ENCODE measurements at places on chromosomes 7 and 10.

DNA sequence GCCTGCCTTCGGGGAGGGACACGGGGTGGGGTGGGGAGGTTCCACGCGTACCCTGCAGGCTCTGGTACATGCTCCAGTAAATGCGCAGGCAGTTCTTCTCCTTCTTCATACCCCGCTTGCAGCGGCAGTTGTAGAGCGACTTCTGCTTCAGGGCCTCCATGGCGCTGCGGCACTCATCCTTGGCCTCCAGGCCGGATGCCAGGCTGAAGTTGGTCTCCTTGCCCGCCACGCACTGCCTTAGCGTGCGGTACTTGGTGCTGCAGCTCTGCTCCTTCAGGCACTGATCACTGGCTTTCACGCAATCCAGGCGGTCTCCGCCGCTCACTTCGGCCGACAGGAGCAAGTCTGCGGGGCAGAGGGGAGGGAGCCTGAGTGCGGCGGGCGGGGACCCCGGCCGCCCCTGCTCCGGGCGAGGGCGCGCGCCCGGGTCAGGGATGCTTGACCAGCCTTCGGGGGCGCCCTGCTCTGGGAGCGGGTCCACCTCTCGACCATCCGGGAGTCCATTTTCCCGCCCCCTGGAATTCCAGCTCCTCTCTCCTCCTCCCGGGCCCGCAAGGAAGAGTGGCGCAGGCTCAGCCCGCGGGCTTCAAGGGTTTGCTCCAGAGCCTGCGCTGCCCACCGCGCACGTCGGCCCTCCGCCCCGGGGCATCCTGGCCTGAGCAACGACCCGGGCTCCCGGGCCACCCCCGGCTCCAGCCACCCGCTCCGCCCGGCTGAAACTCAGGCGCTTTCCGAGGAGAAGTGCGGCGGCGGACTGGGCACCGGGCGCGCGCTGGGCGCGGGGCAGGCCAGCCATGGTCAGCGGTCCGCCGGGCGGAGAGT lies 2.0 kb downstream of the GFRA1 start:
- H3K4me3 ChIP-seq, result no peak overlapping the region
- no peak overlapping the region for H3K27ac ChIP-seq
- DNase-seq, result no peak

DNA sequence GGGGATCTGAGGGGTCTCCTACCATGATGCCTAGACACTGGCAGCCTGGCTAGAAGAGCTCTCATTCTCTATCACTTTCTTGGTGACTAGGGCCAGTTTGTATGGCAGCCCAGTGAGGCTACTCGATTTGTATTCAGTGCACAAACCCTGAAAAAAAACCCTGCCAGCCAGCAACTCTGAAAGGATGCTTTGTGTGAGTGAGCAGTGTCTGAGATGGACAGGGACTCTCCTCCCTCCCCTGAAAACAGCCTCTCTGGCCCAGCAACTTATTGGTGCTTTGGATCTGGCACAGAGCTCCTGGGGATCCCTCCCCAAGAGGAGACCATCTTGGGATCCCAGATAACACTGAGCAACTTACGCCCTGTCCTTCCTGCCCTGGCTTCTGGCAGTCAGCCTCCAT lies 10.8 kb upstream of the LRRC4 start:
- H3K36me3 ChIP-seq, result peaks cover 3% of the 10 kb centered on the region
- no peak overlapping the region for H3K27ac ChIP-seq
- H3K27me3 ChIP-seq, result no peaks in the 10 kb centered on the region
- H3K4me3 ChIP-seq, result no peak overlapping the region
- DNase-seq, result no peak

- peaks cover 4% of the 10 kb centered on the region for H3K27me3 ChIP-seq
- no peak overlapping the region for H3K4me3 ChIP-seq
- H3K4me1 ChIP-seq, result peaks cover 3% of the 10 kb centered on the region
- no peaks in the 10 kb centered on the region for H3K36me3 ChIP-seq
Measured at GRCh38 chr7:21962677-21963076, 17.0 kb upstream of the CDCA7L start.

- H3K36me3 ChIP-seq, result no peaks in the 10 kb centered on the region
- H3K27ac ChIP-seq, result no peak overlapping the region
- no peak overlapping the region for H3K4me3 ChIP-seq
- H3K27me3 ChIP-seq, result no peaks in the 10 kb centered on the region
Measured at GRCh38 chr7:24227603-24228359, 56.2 kb upstream of the NPY start.

DNA sequence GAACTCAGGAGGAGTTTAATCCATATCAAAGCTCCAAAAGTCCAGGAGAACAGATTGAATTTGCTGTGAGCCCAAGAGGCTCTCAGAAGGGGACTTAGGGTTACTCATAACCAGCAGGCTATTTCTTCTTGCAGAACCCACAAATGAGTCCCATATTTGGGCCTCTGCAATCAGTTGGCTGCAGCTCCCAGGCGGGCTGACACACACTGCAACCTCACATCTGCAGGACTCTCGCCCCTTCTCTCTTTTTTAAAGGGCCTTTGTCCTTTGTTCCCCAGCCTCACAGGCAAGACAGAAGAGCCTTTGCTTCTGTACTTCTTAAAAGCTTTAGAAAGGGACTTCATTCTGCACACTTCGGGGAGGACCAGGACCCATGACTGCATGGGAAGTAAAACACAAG lies 26.7 kb downstream of the CREB3L2 start:
- H3K4me3 ChIP-seq, result no peak overlapping the region
- peaks cover 12% of the 10 kb centered on the region for H3K4me1 ChIP-seq
- H3K36me3 ChIP-seq, result no peaks in the 10 kb centered on the region
- H3K27me3 ChIP-seq, result no peaks in the 10 kb centered on the region
- no peak for DNase-seq
- H3K27ac ChIP-seq, result no peak overlapping the region

DNA sequence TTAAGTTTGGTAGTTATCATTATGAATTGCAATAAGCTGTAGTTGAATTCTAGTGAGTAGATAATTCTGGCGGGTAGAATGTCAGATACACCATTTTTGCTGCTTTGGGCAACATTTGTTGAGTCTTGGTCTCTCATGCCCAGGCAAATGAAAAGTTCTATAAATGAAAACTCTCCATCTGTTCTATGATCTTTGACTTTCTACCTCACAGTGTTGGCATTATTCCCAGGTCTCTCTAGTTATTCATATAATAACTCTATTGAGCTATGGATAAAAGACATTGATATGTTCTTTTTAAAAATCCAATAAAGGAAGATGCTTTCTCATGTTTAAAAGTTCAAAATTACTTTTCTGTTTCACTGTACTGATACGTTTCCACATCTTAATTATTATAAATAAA lies 415.3 kb upstream of the SEMA3D start:
- DNase-seq, result no peak
- peaks cover 9% of the 10 kb centered on the region for H3K4me1 ChIP-seq
- H3K27ac ChIP-seq, result no peak overlapping the region

DNA sequence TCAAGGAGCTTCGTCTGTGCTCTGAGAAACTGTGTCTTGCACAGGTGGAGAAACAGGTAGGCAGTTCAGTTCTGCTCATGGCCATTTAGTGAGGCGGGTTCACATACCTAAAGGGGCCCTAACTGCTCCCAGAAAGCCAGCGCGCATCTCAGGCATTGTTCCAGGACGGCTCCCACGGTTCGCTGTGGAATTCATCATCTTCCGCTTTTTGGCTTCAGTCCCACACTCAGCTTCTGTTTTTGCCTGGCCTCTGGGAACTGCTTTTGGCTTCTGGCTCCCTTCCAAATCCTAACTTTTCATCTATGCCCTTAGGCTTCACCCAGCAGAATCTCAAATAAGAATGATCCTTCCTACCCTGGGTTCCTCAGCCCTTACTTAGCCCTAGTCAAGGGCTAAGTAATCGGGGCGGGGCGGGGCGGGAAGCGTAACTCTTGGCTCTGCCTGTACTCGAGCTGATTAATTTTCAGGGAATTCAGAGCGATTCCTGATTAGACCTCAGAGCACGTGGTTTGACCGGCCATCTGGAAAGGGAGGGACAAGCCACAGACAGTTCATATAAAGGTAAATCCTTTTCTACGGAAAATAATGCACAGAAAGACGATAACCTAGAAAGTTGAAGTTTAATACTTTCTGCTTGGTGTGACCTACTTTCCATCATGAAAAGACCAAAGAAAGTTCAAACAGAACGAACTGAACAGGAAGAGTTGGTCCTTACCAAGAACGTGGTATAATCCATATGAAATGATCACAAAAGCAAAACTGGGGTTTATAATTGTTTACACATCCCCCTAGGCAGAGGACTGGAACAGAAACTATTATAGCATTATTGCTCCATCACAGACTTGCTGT lies 105.7 kb downstream of the ST8SIA6 start:
- no peaks in the 10 kb centered on the region for H3K36me3 ChIP-seq
- peak; percentile 48 for DNase-seq
- no peaks in the 10 kb centered on the region for H3K27me3 ChIP-seq
- H3K4me1 ChIP-seq, result peaks cover 2% of the 10 kb centered on the region
- H3K27ac ChIP-seq, result no peak overlapping the region

DNA sequence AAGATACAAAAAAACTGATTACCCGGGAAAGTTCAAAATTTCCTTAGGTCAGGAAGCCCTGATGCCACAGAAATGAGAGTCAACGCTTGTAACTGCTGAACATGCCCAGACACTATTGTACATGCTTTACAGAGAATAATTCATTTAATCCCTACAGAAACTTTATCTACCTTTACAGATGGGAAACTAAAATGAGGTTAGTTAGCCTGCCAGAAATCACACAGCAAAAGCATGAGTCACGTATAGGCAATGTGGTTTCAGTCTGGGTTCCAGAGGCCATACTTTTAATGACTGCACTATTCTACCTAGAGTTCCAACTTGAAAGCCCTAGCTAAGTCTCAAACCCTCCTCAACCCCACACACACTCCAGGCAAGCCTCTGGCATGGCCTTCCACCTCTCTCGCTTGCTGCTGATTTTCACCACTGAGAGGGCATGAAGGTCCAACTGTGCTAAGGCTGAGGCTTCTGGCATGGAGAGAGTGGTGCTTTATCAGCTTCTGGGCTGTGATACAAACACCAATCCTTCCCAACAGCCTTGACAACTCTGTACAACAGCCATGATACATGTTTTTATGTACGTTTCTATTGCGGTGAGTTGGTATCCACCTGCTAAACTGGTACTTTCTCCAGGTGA lies 1011.2 kb upstream of the GHITM start:
- H3K27ac ChIP-seq, result no peak overlapping the region
- no peaks in the 10 kb centered on the region for H3K4me1 ChIP-seq
- no peak for DNase-seq
- H3K4me3 ChIP-seq, result no peak overlapping the region

GRCh38 chr7:127438836-127439235 lies 46.3 kb upstream of the ZNF800 start:
- no peak for DNase-seq
- no peak overlapping the region for H3K4me3 ChIP-seq
- H3K4me1 ChIP-seq, result peaks cover 12% of the 10 kb centered on the region
- H3K36me3 ChIP-seq, result no peaks in the 10 kb centered on the region
- H3K27ac ChIP-seq, result no peak overlapping the region
- no peaks in the 10 kb centered on the region for H3K27me3 ChIP-seq

DNA sequence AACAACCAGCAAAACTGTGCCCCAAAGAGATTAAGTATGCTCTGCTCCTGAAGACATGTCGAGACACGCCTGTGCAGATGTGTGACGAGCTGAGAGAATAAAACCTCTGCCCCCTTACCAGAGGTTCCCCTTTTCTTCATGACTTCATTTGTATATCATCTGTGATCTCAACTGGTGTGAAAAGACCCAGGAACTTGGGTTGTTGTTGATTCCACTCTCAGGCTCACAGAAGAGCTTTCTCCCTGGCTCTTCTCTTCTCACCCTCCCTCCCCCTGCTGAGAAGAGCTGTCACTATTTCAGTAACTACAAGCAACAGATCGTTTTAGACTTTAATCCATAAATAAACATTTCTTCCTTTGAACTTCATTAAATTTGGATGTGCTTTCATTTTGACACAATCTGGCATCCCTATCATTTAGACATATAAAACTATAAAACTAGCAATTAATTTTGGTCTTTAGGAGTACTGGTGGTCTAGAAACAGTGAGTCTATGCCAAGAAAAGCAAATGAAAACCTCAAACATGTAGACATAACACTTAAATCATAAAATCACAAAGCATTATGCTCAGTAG lies 179.3 kb upstream of the FZD8 start:
- H3K4me1 ChIP-seq, result peaks cover 24% of the 10 kb centered on the region
- peak overlapping the region; percentile 11 for H3K27ac ChIP-seq
- H3K36me3 ChIP-seq, result no peaks in the 10 kb centered on the region
- no peaks in the 10 kb centered on the region for H3K27me3 ChIP-seq
- peak; percentile 48 for DNase-seq
- H3K4me3 ChIP-seq, result no peak overlapping the region

DNA sequence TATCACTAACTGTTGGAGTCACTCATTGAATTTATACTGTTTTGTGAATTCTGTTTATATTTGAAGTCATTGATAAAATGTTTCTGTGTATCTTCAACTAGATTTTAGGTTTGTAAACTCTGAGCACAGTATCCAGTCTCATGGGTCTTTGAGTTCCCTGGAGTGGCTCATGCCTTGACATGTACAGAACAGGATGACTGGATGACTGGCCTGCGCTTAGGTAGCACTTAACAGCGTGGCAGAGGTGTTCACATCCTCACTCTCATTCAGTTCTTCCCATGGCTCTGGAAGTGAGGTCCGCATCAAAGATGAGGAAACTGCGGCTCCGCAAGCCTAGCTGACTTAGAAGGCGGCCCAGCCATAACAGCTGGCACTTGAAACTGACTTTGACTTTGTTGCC lies 576.9 kb downstream of the SUGCT start:
- DNase-seq, result no peak
- H3K36me3 ChIP-seq, result no peaks in the 10 kb centered on the region

- DNase-seq, result peak; percentile 64
- H3K27me3 ChIP-seq, result no peaks in the 10 kb centered on the region
- no peak overlapping the region for H3K4me3 ChIP-seq
- H3K4me1 ChIP-seq, result peaks cover 37% of the 10 kb centered on the region
- peak overlapping the region; percentile 78 for H3K27ac ChIP-seq
Measured at GRCh38 chr10:16887565-16887964, 70.3 kb upstream of the RSU1 start.

DNA sequence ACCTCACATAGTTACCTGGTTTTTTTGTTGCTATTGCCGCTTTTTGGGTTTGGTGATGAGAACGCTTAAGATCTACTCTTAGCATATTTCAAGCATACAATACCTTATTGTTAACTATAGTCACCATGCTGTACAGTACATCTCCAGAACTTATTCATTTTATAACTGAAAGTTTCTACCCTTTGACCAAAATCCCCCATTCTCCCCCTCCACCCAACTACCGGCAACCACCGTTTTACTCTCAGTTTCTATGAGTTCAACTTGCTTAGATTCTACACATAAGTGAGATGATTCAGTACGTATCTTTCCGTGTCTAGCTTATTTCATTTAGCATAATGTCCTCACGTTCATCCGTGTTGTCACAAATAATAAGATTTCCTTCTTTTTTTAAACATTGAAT lies 86.7 kb upstream of the IL6 start:
- H3K36me3 ChIP-seq, result no peaks in the 10 kb centered on the region
- no peak for DNase-seq
- H3K4me3 ChIP-seq, result no peak overlapping the region
- H3K27ac ChIP-seq, result no peak overlapping the region
- H3K27me3 ChIP-seq, result no peaks in the 10 kb centered on the region

- no peak overlapping the region for H3K4me3 ChIP-seq
- no peaks in the 10 kb centered on the region for H3K4me1 ChIP-seq
- peaks cover 4% of the 10 kb centered on the region for H3K36me3 ChIP-seq
- H3K27me3 ChIP-seq, result no peaks in the 10 kb centered on the region
- DNase-seq, result no peak
Measured at GRCh38 chr7:1474736-1475135, 15.5 kb upstream of the MICALL2 start.
